ENCODE measurements at places on chromosomes 1 and 21. TPM values are rescaled to one million over a fixed set of nuclear protein-coding genes. Genes with fewer than 3 reads are reported as not detected.

DNA sequence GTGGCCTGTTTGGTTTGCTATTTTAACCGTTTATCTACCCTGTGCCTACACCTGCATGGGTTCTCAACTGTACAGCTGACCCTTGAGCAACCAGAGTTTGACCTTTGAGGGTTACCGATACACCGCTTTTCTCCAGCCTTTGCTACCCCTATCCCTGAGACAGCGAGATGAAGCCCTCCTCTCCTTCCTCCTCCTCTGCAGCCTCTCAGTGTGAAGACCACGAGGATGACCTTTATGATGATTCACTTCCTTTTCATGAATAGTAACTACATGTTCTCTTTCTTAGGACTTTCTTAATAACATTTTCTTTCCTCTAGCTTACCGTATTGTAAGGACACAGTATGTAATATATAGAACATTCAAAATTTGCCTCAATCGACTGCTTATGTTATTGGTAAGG lies 14.5 kb upstream of the RNF187 start:
- H3K27ac ChIP-seq, result no peak overlapping the region
- DNase-seq, result no peak
- no peak overlapping the region for H3K4me3 ChIP-seq
- no peaks in the 10 kb centered on the region for H3K36me3 ChIP-seq
- peaks cover 22% of the 10 kb centered on the region for H3K4me1 ChIP-seq

DNA sequence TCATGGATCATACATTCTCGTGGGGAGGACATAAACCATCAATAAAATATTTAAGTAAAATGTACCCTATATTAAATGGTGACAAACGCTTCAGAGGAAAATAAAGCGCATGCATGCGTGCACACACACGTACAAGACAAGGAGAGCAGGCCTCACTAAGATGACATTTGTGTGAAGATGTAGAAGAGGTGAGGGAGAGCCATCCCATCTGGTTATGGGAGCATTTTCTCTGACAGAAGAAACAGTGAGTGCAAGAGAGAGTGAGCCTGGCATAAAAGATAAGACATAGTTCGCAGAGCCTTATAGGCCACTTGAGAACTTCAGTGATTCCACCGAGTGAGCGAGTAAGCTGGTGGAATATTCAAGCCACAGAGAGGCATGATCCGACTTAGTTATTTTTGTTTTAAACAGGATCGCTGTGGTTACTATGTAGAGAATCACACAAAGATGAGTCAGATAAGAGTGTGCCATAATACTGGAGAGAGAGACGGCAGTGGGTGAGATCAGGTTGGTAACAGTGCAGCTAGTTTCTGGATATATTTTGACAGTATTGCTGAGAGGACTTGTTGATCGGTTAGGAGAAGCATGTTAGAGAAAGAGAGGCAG lies 624.2 kb downstream of the PLPP3 start:
- no peak overlapping the region for H3K27ac ChIP-seq
- H3K36me3 ChIP-seq, result no peaks in the 10 kb centered on the region
- H3K4me1 ChIP-seq, result no peaks in the 10 kb centered on the region
- H3K27me3 ChIP-seq, result no peaks in the 10 kb centered on the region
- no peak overlapping the region for H3K4me3 ChIP-seq
- DNase-seq, result no peak

DNA sequence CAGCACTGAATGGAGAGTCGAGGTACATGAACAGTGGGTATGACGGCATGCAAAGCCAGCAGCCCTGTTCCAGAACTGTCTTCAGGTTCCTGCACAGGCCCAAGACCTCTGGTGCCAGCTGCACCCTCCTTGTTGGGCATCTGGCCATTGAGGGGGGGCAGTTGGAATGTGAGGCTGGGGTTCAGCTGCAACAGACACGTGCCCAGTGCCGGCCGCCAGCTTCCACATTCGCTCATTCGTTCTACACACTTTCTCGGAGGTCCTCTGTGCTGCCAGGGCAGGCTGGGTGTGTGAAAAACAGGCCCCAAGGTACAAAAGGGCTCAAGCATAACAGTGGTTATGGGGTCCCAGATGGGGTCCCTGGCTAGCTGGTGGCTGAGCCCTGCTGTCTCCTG lies 37.9 kb upstream of the SLC19A1 start:
- H3K36me3 ChIP-seq, result no peaks in the 10 kb centered on the region
- no peak overlapping the region for H3K4me3 ChIP-seq
- no peaks in the 10 kb centered on the region for H3K27me3 ChIP-seq
- DNase-seq, result peak; percentile 40

DNA sequence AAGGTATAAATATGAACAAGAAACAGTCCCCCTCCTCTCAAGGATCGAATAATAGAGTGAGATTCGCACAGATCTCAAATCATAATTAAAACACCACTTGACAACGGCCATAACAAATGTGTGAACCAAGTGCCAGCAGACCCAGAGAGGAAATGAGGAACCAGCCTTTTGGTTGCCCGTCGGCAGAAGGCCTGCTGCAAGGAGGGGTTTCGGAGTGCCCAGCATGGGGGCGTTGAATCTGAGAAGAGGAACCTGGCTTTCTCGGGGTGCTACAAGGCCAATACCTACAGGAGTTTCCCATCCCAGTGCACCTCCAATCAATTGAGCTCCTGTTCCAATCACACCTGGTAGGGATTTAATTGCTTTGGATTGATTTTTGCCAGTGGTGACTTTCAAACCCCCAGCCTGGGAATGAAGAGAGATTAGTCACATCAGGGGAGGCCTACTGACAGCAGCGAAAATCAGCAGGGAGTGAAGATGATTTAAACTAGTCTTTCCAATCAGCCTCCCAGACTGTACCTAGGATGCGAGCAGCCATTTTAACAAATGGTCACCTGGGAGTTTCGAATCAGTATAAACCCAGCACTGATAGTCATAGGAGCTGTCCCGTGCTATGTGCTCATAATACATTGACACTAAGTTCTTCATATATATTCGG lies 263.8 kb downstream of the KAZN start:
- H3K27me3 ChIP-seq, result no peaks in the 10 kb centered on the region
- H3K4me1 ChIP-seq, result no peaks in the 10 kb centered on the region
- H3K4me3 ChIP-seq, result no peak overlapping the region
- no peak for DNase-seq
- H3K27ac ChIP-seq, result no peak overlapping the region

Gene OR2L3
- total RNA-seq, result not detected

GRCh38 chr1:35605867-35606182 lies 32.7 kb downstream of the TFAP2E start:
- no peak overlapping the region for H3K4me3 ChIP-seq
- H3K27me3 ChIP-seq, result no peaks in the 10 kb centered on the region
- H3K27ac ChIP-seq, result no peak overlapping the region
- no peaks in the 10 kb centered on the region for H3K4me1 ChIP-seq

Gene SMCP
- not detected for total RNA-seq

GRCh38 chr1:4762146-4762545 lies 107.7 kb downstream of the AJAP1 start:
- H3K4me3 ChIP-seq, result no peak overlapping the region
- no peaks in the 10 kb centered on the region for H3K36me3 ChIP-seq
- H3K4me1 ChIP-seq, result peaks cover 1% of the 10 kb centered on the region
- DNase-seq, result no peak
- no peaks in the 10 kb centered on the region for H3K27me3 ChIP-seq
- no peak overlapping the region for H3K27ac ChIP-seq

DNA sequence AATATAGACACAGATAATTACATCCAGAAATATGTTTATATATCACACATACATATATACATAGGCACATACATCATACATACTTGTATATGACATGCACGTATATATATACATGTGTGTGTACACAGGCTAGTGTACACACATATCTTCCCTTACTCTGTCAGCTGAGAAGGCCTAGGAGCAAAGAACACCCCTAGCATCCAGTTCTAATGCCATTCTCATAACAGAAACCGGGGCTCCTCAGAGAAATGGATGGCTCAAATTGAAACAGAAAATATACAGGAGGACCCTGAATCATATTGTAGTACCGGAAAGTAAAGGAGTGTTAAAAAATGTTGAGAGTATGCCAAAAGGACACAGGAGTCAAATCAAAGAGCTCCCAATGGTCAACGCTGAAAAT lies 19.7 kb upstream of the HYI start:
- no peaks in the 10 kb centered on the region for H3K4me1 ChIP-seq
- no peak for DNase-seq
- H3K36me3 ChIP-seq, result no peaks in the 10 kb centered on the region
- H3K27ac ChIP-seq, result no peak overlapping the region

DNA sequence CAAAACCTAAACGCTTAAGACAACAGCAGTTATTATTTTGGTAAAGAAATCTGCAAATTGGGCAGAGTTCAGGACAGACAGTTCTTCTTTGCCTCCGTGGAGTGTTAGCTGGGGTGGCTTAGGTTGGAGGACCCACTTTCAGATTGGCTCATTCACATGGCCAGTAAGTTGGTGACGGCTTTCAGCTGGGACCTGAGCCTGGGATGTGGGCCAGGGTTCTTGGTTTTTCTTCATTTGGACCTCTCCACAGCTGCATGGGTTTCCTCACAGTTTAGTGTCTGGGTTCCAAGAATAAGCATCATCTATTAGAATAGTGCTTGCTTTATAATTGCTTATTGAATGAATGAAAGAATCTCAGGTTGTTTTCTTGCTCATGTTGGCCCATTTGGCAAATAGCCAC lies 72.2 kb downstream of the ATF6 start:
- DNase-seq, result no peak
- H3K27ac ChIP-seq, result no peak overlapping the region
- H3K4me3 ChIP-seq, result no peak overlapping the region
- H3K4me1 ChIP-seq, result no peaks in the 10 kb centered on the region

GRCh38 chr1:31444725-31445448 lies 31.9 kb downstream of the SERINC2 start:
- H3K4me1 ChIP-seq, result no peaks in the 10 kb centered on the region
- no peak overlapping the region for H3K27ac ChIP-seq
- no peak overlapping the region for H3K4me3 ChIP-seq

DNA sequence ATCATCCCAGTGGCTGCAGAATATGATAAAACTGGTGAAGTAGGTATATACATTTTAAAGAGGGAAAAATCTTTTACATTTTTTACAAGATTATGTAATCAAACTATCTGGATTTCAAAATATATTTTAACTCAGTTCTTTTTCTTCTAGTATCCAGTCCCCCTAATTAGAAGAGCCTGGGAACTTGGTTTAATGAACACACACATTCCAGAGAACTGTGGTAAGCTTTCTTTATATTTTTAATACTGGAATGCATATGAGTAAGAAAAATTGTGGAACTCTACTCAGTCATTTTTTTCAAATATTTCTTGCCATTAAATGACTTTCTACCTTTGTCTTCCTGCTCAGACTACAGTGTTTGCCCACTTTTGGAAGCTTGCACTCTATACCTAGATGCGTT lies 8.2 kb downstream of the ACADM start:
- H3K27ac ChIP-seq, result no peak overlapping the region
- H3K36me3 ChIP-seq, result no peaks in the 10 kb centered on the region
- DNase-seq, result no peak
- H3K4me1 ChIP-seq, result no peaks in the 10 kb centered on the region
- no peaks in the 10 kb centered on the region for H3K27me3 ChIP-seq

DNA sequence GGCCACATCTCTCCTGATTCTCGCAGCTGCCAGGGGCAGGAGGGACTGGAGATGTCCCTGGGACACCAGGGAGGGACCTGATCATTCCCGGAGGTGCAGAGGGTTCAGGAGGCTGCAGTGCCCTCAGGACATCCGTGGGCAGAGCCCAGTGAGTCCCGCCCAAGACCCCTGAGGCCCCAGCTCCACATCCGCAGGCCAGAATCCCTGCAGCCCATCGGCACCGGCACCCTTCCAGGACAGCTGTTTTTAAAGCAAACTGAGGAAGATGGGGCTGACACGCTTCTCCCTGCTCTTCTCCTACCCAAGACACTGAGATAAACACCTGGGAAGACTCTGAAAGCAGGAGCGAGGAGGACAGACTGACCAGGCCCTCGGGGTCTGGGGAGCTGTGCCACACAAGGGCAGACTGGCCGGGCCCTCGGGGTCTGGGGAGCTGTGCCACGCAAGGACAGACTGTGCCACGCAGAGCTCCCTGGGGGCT lies 25.5 kb downstream of the SLC19A1 start:
- DNase-seq, result no peak
- no peaks in the 10 kb centered on the region for H3K4me1 ChIP-seq
- H3K4me3 ChIP-seq, result no peak overlapping the region
- H3K27ac ChIP-seq, result no peak overlapping the region
- H3K27me3 ChIP-seq, result no peaks in the 10 kb centered on the region

- no peaks in the 10 kb centered on the region for H3K36me3 ChIP-seq
- DNase-seq, result no peak
- H3K27me3 ChIP-seq, result no peaks in the 10 kb centered on the region
- peaks cover 7% of the 10 kb centered on the region for H3K4me1 ChIP-seq
Measured at GRCh38 chr21:32484706-32485380, 72.3 kb downstream of the EVA1C start.

DNA sequence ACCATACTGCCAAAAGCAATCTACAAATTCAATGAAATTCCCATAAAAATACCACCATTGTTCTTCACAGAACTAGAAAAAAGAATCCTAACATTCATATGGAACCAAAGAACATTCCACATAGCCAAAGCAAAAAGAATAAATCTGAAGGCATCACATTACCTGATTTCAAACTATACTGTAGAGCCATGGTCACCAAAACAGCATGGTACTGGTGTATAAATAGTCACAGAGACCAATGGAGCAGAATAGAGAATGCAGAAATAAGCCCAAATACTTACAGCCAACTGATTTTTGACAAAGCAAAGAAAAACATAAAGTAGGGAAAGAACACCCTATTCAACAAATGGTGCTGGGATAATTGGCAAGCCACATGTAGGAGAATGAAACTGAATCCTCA lies 6.2 kb upstream of the DEPDC1 start:
- H3K27me3 ChIP-seq, result no peaks in the 10 kb centered on the region
- DNase-seq, result no peak
- no peaks in the 10 kb centered on the region for H3K36me3 ChIP-seq
- H3K4me1 ChIP-seq, result no peaks in the 10 kb centered on the region
- no peak overlapping the region for H3K4me3 ChIP-seq

Gene CBS
- total RNA-seq, result 455 TPM

- no peaks in the 10 kb centered on the region for H3K36me3 ChIP-seq
- DNase-seq, result no peak
- H3K27me3 ChIP-seq, result no peaks in the 10 kb centered on the region
Measured at GRCh38 chr1:14304381-14304865, 294.1 kb upstream of the KAZN start.

Gene COL11A1
- total RNA-seq, result 28.3 TPM

GRCh38 chr1:214700437-214700836 lies 97.4 kb downstream of the CENPF start:
- H3K4me1 ChIP-seq, result no peaks in the 10 kb centered on the region
- no peaks in the 10 kb centered on the region for H3K27me3 ChIP-seq
- no peak overlapping the region for H3K4me3 ChIP-seq
- DNase-seq, result no peak
- no peaks in the 10 kb centered on the region for H3K36me3 ChIP-seq

Gene ZNF648
- total RNA-seq, result 0.23 TPM

GRCh38 chr21:24076179-24076578 lies 1531.1 kb downstream of the MRPL39 start:
- no peak for DNase-seq
- no peaks in the 10 kb centered on the region for H3K4me1 ChIP-seq
- H3K27me3 ChIP-seq, result no peaks in the 10 kb centered on the region
- H3K4me3 ChIP-seq, result no peak overlapping the region
- H3K36me3 ChIP-seq, result no peaks in the 10 kb centered on the region

GRCh38 chr1:26833432-26834405 lies 7.2 kb downstream of the ZDHHC18 start:
- H3K27ac ChIP-seq, result no peak overlapping the region
- no peak overlapping the region for H3K4me3 ChIP-seq
- H3K36me3 ChIP-seq, result peaks cover 15% of the 10 kb centered on the region
- no peak for DNase-seq
- no peaks in the 10 kb centered on the region for H3K27me3 ChIP-seq

- no peaks in the 10 kb centered on the region for H3K36me3 ChIP-seq
- H3K27me3 ChIP-seq, result peaks cover 2% of the 10 kb centered on the region
- H3K4me1 ChIP-seq, result peaks cover 5% of the 10 kb centered on the region
- DNase-seq, result no peak
- H3K4me3 ChIP-seq, result peak overlapping the region; percentile 94
- no peak overlapping the region for H3K27ac ChIP-seq
Measured at GRCh38 chr21:29299916-29300806, 1.4 kb downstream of the BACH1 start.

Data from H1 (cell line).